ENCODE measurements at places on chromosomes 7 and 10.

GRCh38 chr7:131943646-131944045 is 387.2 kb upstream of the PODXL start:
- no peak for DNase-seq

DNA sequence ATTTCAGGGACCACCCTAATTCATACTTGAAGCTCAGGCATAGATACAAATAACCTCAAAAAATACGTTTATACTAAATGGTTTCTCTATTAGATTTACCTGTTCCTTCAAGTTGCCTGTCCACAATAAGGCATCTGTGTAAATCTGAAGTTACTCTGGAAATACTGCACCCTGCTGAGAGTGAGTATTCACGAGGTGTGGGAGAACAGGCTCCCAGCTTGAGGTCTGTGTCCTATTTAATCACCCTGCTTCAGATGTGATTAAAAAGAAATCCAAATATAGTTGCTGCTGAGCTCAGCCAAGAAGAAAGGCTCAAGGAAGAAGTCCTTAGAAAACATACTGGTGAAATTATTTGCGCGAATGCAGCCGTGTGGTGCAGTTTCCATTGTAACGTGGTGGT is 136.8 kb downstream of the KLF6 start:
- DNase-seq: no peak

DNA sequence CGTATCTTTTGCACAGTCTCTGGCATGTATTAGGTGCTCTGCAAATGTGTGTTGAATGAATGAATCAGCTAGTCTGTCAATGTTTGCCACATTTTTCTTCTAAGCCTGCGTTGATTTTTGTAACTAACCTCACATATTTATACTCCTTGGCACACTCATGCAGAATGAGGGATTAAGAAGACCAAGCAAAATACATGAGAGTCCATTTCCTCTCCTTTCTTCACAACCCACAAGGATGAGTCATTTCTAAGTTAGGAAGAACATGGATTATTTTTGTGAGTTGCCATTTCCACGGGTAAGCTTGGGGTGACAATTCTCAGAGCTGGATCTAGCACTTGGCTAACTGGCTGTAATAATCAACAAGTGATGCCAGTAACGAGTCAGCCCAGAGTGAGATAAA is 158.8 kb downstream of the TWIST1 start:
- peak; percentile 69 for DNase-seq

- no peak for DNase-seq
Measured at GRCh38 chr7:149566103-149566502, 68.5 kb upstream of the ZNF746 start.

- DNase-seq: peak; percentile 57
Measured at GRCh38 chr7:13991791-13992595, 2.5 kb upstream of the ETV1 start.

- no peak for DNase-seq
Measured at GRCh38 chr10:84397735-84398144, 69.4 kb downstream of the CCSER2 start.

GRCh38 chr10:107215681-107216080 is 51.2 kb upstream of the SORCS1 start:
- no peak for DNase-seq

- DNase-seq: no peak
Measured at GRCh38 chr7:73870041-73870492, 9.1 kb downstream of the TMEM270 start.

- DNase-seq: no peak
Measured at GRCh38 chr10:14821635-14822375, 16.0 kb downstream of the CDNF start.

- no peak for DNase-seq
Measured at GRCh38 chr10:129552119-129552518, 85.1 kb downstream of the MGMT start.

GRCh38 chr10:58781873-58782488 is 269.3 kb downstream of the BICC1 start:
- peak; percentile 57 for DNase-seq

- no peak for DNase-seq
Measured at GRCh38 chr10:45155784-45156183, 155.1 kb downstream of the ZNF22 start.

- DNase-seq: peak; percentile 82
Measured at GRCh38 chr7:139763330-139763729, 14.5 kb downstream of the HIPK2 start.

DNA sequence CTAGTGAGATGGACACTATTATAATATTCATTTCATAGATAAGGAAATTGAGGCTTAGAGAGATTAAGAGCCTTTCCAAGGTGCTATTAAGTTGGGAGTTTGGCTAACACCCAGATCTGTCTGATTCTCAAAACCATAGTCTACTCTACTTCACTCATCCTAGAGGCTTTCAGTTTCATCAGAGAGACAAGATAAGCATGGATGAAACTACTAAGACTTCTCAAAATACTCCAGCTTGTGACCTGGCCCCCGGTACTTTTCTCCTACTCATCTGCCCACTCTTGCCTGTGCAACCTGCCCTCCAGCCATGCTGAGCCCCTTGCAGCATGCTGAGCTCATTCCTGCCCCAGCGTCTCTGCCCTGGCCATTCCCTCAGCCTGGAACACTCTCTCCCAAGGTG is 12.2 kb upstream of the SLC35B4 start:
- DNase-seq: no peak

- no peak for DNase-seq
Measured at GRCh38 chr7:132206594-132206993, 369.7 kb downstream of the PLXNA4 start.

- no peak for DNase-seq
Measured at GRCh38 chr10:42924484-42924883, 141.9 kb downstream of the BMS1 start.

DNA sequence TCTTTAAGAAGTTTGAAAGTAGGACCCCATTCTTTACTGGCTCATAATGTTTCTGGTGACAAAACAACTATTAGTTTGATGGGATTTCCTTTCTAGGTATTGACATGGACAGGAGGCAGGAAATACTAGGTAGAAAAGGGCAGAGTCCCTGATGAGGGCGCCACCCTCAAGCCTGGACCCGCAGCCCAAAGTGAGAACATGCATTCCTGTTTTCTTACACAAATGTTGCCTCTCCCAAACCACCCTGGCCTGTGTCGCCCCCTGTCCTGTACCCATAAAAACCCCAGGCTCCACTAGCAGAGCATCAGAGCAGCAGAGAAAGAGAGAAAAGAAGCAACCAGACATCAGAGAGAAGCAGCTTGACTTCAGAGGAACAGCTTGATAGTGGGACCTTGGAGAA is 1055.2 kb upstream of the POT1 start:
- DNase-seq: no peak

- no peak for DNase-seq
Measured at GRCh38 chr10:5354068-5354467, 10.7 kb upstream of the UCN3 start.

GRCh38 chr7:119664601-119665000 is 608.4 kb upstream of the KCND2 start:
- peak; percentile 64 for DNase-seq

GRCh38 chr7:27925573-27926201 is 185.7 kb downstream of the TAX1BP1 start:
- no peak for DNase-seq

DNA sequence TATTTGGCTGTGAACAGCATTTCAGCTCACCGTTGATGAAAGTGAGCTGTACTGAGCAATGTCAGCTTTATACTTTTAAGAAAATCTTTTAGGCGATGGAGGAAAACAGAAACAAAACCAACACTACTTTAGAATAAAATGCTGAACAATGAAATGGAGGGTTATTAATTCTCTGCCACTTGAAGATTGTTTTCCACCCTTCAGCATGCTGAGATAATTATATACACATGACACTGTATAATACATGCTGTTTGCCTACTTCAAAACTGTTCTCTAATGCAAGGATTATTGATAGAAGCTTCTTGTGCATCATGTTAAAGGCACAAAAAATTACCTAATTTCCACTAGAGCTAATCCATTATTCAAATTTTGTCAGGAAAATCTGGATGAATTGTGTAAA is 66.8 kb downstream of the CACNA2D1 start:
- no peak for DNase-seq

DNA sequence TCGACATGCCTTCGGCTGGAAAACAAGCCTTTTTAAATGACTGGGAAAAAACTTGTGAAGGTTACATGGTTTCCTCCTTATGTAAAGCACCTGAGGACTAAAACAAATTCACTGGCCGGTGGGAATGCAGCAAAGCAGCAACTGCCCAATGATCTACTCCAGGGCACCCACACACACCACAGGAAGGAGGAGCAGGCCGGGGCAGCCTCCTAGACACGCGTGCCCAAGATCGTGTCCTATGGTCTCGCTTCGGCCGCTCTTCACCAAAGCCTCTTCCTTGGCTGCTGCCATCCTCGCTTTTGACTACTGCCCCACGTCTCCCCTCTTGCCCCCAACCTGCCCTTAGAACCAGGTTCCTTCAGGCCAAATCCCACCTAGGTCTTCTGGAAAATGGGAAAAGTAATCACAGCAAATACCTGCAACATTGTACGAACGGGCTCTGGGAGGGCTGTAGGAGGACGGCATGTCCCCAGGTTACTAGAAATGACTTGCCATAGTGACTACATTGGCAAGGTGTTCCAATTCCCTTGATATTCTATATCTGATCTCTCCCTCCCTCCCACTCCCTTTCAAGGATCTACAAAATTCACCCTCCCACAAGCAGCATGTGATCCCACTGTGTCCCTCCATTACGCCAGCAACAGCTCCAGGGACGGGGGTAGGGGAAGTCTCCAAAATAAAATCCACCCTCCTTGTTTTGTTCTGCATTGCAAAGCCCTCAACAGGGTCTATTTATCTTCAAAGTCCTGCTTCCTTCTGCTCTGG is 84.9 kb downstream of the RNF216 start:
- no peak for DNase-seq

GRCh38 chr10:57218382-57218781 is 857.3 kb upstream of the ZWINT start:
- no peak for DNase-seq

GRCh38 chr7:117230276-117231046 is 92.4 kb downstream of the WNT2 start:
- peak; percentile 99 for DNase-seq

DNA sequence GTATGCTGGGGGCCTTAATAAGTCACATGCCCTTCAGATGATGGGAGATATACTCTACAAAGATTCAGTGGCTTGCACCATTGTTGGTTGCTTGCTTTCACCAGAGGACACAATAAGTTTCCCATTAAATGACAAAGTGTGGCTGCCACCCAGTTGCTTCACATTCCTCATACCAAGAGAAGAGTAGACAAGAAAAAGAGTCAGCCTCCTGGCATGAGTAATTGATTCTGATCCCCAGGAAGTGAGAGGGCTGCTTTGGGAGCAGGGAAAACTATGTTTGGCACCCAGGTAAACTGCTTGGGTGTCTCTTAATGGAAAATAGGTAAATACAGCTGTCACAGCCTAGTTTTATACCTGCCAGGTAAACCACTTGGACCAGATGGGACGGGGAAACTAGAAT is 66.7 kb upstream of the IL6 start:
- no peak for DNase-seq

DNA sequence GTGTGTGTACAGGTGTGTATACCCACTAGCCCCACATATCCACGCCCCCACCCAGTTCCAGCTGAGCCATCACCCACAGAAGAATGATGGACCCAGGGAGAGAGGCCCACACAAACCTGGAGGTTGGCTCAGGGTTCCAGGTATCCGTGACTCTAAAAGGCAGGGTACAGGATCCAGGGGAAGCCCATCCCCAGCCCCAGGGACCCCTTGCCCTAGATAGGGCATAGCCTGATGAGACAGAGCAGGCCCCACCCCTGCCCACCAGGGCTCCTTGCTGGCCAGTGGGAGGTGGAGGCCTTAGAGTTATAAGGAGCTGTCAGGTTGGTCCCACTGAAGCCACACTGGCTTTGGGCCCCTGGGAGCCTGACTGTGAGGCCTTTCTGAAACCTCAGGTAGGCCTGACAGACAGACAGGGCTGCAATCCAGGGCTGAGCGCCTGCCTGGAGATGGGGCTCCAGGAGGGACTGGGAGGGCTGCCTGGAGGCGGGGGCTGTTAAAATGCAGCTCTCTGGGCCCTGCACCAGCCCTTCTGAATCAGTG is 93.5 kb downstream of the WDR11 start:
- DNase-seq: no peak

Measured in fibroblast of villous mesenchyme (primary cell).